ENCODE measurements at places on chromosomes 3 and 15. TPM values are rescaled to one million over a fixed set of nuclear protein-coding genes. Genes with fewer than 3 reads are reported as not detected.

The PRSS50 gene
- not detected for total RNA-seq

The GABRR3 gene
- total RNA-seq = not detected

The LRRN1 gene
- not detected for total RNA-seq

The IL12A gene
- 18.8 TPM for total RNA-seq

The ATP2B2 gene
- 0.03 TPM for total RNA-seq

DNA sequence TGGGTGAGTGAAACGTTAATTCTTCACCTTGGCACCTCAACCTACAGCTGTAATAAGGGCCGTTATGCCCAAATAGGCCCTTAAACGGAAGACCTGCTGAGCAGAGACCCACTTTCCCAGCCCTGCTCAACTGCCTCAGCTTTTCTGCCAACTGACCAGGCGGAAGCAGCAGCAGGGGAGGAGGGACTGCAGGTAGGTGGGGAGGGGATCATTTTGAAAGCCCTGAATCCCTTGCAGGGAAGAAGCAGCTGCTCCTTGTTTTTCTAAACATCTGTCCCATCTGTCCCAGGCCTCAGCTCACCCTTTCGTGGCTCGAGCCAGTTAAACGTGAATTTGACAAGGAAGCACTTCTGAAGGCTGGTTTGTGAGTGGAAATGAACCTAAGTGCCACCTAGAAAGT lies 978 bp upstream of the CMC1 start:
- DNase-seq = no peak

GRCh38 chr3:30805695-30806094 lies 88.8 kb downstream of the GADL1 start:
- DNase-seq = no peak

GRCh38 chr3:57805674-57806073 lies 49.6 kb downstream of the SLMAP start:
- peak; percentile 96 for DNase-seq

DNA sequence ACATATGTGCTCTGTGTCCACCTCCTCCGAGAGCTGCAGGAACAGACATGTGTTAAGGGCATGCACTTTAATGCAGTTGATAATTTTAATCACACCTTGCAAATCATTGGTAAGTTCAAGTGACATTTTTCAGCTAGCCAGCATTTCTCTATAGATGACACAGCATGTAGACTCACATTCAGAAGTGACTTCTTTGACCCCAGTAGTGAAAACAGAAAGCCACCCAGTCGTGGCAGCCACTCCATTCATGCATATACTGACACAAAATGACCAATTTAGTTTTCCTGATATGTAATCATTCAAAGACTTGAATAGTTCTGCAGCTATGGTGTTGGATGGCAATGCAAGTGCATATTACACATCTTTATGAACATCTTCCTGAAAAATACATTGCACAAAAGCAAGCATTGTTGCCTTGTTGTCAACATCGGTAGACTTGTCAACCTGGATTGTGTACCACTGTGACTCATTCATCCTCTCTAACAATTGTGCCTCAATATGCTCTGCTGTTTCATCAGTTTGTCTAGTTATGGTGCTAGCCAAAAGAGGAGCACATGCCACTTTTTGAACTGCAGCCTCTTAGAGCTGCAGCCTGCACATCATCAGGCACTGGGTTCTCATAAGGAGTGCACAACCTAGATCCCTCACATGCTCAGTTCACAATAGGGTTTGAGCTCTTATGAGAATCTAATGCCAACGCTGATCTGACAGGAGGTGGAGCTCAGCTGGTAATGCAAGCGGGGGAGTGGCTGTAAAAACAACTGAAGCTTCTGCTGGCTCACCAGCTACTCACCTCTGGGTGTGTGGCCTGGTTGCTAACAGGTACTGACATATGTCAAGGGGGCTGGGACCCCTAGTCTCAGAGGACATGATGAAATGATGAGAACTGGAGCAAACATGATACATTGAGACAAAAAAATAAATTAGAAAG lies 622.0 kb downstream of the PYDC2 start:
- DNase-seq = peak; percentile 25

GRCh38 chr3:30770387-30770786 lies 124.1 kb downstream of the GADL1 start:
- DNase-seq = peak; percentile 95

- no peak for DNase-seq
Observed at GRCh38 chr3:184381261-184382224, 1.7 kb downstream of the CHRD start.

GRCh38 chr15:67822537-67823313 lies 2.6 kb upstream of the SKOR1 start:
- no peak for DNase-seq

GRCh38 chr15:30990036-30990435 lies 1.4 kb downstream of the MTMR10 start:
- DNase-seq = no peak

- no peak for DNase-seq
Observed at GRCh38 chr3:62710751-62711150, 164.5 kb downstream of the CADPS start.

DNA sequence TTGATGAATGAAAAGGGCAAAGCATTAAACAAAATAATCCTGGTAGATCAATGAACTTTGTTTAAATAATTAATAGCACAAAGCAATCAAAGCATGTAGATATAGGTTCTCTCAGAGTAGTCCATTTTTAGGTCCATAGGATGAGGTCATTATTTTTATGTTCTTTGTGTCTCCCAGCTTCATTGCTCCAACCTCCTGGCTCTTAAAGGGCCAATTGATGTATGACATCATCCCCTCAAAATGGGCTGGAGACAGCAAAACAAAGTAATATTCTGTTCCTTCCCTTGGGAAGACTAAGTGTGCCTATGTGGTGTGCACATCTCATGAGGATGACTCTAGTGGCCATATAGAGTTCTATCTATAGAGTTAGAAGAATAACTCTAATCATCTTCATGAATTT lies 49.5 kb downstream of the HMG20A start:
- no peak for DNase-seq

DNA sequence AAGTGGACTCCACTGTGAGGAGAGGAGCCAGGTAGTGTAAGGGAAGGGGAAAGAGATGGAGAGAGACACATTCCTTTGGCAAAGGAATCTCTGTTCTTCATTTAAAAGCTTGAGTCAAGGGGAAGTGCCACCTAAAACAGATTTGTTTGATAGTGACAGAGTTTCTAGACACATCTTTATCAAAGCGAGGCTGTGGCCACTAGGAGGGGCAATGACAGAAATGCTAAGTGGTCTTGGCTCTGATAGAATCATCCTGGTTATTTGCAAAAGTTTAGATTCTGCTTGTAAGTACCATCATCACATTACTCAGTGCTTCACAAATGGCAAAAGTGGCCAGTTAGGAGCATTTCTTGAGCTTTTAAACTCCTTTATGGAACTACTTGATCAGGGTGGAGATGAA lies 261.4 kb downstream of the CNTN3 start:
- DNase-seq = no peak
